ENCODE measurements at places on chromosomes 16 and 17.
A peak's percentile ranks its signal among the peaks of the same experiment; 100 is the strongest.

DNA sequence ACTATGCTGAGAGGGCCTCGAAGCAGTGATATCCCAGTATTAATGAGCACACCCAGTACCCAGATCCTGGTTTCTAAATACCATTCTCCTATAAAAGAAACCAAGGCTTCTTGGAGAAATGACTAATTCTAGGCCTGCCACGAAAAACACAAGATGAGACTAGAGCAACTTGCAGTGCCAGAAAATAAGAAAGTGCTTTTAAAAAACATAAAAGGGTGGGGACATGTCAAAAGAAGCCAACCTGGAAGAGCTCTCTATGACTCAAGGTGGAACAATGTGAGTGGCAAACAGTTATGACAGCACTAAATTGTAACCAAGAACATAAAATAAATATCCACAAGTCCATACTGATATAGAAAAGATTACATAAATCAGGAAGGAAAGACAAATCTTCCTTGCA lies 153.2 kb upstream of the KCNJ18 start:
- DNase-seq, result no peak
- no peak overlapping the region for H3K27ac ChIP-seq
- peaks cover 12% of the 10 kb centered on the region for H3K36me3 ChIP-seq

GRCh38 chr16:72736074-72736473 lies 311.9 kb downstream of the ZFHX3 start:
- H3K36me3 ChIP-seq, result no peaks in the 10 kb centered on the region
- DNase-seq, result no peak
- H3K27ac ChIP-seq, result no peak overlapping the region
- H3K4me3 ChIP-seq, result no peak overlapping the region
- no peaks in the 10 kb centered on the region for H3K27me3 ChIP-seq
- H3K4me1 ChIP-seq, result no peaks in the 10 kb centered on the region

- H3K27me3 ChIP-seq, result no peaks in the 10 kb centered on the region
- peak overlapping the region; percentile 79 for H3K27ac ChIP-seq
- DNase-seq, result no peak
- H3K36me3 ChIP-seq, result no peaks in the 10 kb centered on the region
- peak overlapping the region; percentile 62 for H3K4me3 ChIP-seq
Observed at GRCh38 chr17:17725011-17725751, 43.9 kb downstream of the RAI1 start.

GRCh38 chr17:27858621-27859305 lies 34.4 kb downstream of the LYRM9 start:
- H3K36me3 ChIP-seq, result no peaks in the 10 kb centered on the region
- no peak overlapping the region for H3K27ac ChIP-seq
- no peak overlapping the region for H3K4me3 ChIP-seq
- H3K27me3 ChIP-seq, result no peaks in the 10 kb centered on the region

- H3K4me3 ChIP-seq, result no peak overlapping the region
- no peak overlapping the region for H3K27ac ChIP-seq
- H3K36me3 ChIP-seq, result no peaks in the 10 kb centered on the region
- no peaks in the 10 kb centered on the region for H3K27me3 ChIP-seq
- DNase-seq, result no peak
Observed at GRCh38 chr16:28218109-28218508, 6.3 kb upstream of the XPO6 start.

GRCh38 chr16:31474173-31474714 lies 2.3 kb downstream of the TGFB1I1 start:
- peaks cover 50% of the 10 kb centered on the region for H3K36me3 ChIP-seq
- no peaks in the 10 kb centered on the region for H3K27me3 ChIP-seq
- peaks cover 65% of the 10 kb centered on the region for H3K4me1 ChIP-seq
- H3K27ac ChIP-seq, result peak overlapping the region; percentile 98

Data from sigmoid colon (tissue), 7 donors.